ENCODE measurements at places on chromosomes 7 and 10.

DNA sequence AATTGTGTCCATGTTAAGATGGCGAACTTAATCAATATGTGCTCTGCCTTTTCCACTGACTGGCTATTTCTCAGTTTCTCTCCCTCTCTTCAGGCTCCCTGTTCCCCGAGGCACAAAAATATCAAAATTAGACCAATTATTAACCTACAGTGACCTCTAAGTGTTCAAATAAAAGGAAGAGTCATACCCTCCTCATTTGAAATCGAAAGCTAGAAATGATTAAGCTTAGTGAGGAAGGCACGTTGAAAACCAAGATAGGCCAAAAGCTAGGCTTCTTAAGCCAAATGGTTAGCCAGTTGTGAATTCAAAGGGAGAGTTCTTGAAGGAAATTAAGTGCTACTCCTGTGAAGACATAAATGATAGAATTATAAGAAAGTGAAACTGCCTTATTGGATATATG is 81.1 kb upstream of the MBL2 start:
- no peak for DNase-seq

GRCh38 chr10:68211669-68212068 is 20.2 kb downstream of the ATOH7 start:
- no peak for DNase-seq

DNA sequence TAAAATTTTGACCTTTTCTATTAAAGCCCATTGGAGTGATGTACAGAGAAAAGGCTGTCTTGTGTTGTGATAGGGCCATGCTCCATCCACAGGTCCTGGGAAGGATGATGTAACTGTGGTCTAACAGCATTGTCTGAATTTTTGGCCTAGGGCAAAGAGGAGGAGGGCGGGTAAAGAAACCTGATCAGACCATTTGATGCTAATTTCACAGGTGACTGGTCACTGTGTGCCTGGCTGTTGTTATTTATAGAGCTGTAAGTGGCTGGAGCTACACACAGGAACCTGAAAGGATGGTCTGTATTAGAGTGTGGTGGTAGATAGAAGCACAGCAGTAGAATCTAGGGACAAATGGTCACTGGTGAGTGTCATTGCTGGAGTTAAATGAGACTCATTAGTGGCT is 182.1 kb downstream of the AUTS2 start:
- DNase-seq = no peak

GRCh38 chr7:28269700-28270361 is 89.2 kb upstream of the JAZF1 start:
- DNase-seq = no peak

GRCh38 chr7:150365194-150365593 is 3.4 kb upstream of the REPIN1 start:
- DNase-seq = no peak

DNA sequence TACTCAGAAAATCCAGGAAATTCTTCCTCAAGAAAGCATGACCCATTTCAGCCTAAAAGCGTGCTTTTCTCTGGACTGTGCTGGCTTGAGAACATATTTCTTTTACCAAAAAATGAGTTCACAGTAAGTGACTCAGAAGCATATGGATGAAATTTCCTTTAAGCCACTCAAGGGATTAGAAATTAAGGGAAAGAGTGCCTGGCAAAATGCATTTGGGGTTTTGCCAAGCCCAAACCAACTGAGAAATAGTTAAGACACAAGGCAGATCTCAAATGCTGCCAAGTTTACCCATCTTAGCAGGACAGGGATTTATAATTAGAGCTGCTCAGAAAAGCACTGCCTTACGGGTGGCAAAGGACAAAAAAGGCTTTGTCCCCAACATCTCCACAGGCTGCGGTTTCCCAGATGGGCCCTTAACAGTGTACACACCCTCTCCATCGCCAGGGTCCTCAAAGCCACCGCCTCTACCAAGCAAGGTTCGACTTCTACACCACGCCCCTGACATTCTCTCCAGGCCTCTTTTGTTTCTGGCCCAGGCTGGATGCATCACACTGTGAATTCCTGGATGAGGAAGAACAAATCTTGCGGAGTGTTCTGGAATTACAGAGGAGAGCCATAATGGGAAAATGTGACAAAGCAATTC is 30.1 kb upstream of the CDHR3 start:
- DNase-seq = no peak

DNA sequence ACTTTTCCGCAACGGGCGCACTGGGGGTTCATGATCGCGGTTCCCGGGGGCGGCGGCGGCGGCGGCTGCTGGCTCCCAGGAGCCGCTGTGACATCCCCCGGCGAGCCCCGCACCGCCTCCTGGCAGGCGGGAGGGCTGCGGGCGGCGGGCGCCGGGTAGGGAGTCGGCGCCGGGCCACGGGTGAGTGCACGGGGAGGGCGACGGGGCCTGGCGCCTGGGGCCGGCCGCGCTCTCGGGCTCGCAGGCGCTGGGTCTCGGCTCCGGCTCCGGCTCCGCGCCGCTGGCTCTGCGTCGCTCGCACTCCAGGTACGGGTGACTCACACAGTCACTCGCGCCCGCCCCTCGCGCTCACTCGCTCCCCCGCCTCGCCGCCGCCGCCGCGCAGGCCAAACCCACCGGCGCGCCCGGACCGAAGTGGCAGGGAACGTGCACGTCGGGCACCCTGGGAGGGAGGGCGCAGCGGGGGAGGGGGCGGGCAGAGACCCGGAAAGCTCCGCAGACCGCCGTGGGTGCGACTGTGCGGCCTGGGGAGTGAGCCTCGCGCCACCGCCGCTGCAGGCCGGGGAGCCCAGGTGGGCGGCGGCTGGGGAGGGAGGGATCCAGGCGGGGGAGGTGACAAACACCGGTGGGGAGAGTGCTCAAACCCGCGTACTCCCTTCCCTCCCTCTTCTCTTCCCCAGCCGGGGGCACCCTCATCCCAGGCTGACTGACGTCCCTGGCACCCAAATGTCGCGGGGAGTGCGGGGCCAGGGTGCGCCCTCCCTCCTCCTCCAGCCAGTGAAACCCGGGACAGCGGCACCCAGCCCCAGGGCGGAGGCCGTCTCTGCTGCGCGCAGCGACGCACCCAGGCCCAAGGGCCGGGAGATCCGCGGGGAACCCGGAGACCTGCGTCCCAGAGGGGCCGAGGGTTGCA is 276.9 kb upstream of the NEBL start:
- peak; percentile 18 for DNase-seq
